ENCODE measurements at places on chromosomes 3 and 15.

DNA sequence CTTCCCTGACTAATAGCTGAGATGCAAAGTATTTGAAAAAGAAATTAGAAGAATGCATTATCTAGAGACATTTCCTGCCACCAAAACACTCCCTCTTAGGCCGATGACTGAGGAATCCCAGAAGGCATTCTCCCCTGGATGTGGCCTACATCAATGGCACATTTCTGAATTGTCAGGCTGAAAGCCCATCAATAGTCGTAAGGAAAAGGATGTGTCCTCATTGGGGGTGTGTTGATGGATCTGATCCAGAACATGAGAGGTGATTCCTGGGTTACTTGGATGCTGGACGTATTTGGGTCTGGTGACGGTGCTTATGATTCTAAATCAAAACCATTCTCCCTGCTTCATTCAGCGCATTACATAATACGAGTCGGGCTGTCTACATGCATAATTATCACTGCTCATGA is 216.9 kb upstream of the CDIN1 start:
- no peak for DNase-seq

GRCh38 chr3:127749787-127750225 is 72.5 kb downstream of the MGLL start:
- no peak for DNase-seq

DNA sequence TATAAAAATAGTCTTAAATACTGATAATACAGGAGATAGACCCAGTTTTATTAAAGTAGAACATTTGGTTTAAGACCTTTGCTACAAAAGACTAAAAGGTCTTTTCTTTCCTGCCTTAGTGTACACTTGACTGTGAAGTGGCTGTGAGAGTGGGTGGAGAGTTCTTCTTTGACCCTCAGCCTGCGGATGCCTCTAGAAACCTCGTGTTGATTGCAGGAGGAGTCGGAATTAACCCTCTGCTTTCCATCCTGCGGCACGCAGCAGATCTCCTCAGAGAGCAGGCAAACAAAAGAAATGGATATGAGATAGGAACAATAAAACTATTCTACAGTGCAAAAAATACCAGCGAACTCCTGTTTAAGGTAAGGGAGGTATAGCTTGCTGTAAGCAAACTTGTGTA is 36.5 kb downstream of the OXNAD1 start:
- no peak for DNase-seq

DNA sequence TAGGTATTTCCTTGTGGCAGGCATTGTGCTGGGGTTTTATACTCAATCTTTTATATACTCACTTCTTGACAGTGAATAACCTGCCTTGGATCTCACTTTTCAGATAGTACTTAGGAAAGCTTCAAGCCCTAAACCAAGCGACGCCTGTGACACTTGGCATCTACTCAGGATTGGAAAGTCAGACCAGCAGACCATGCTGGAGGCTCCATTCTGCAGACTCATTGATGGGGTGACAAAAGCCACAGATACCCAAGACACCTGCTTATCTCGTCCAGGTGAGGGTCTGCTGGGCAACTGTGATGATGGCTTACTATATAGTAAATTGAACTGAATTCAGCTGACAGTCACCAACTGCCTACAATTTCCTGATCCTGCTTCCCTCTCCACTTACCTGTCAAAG is 79.4 kb upstream of the MRPS22 start:
- DNase-seq: no peak

- no peak for DNase-seq
These were observed 780 bp upstream of the P4HTM start for GRCh38 chr3:48989126-48989795.

- no peak for DNase-seq
These were observed 36.7 kb downstream of the SPESP1 start for GRCh38 chr15:68966996-68967395.

- DNase-seq: no peak
These were observed 26.8 kb downstream of the PAQR5 start for GRCh38 chr15:69325456-69325971.

GRCh38 chr3:123491966-123492587 is 43.2 kb upstream of the ADCY5 start:
- DNase-seq: peak; percentile 14

DNA sequence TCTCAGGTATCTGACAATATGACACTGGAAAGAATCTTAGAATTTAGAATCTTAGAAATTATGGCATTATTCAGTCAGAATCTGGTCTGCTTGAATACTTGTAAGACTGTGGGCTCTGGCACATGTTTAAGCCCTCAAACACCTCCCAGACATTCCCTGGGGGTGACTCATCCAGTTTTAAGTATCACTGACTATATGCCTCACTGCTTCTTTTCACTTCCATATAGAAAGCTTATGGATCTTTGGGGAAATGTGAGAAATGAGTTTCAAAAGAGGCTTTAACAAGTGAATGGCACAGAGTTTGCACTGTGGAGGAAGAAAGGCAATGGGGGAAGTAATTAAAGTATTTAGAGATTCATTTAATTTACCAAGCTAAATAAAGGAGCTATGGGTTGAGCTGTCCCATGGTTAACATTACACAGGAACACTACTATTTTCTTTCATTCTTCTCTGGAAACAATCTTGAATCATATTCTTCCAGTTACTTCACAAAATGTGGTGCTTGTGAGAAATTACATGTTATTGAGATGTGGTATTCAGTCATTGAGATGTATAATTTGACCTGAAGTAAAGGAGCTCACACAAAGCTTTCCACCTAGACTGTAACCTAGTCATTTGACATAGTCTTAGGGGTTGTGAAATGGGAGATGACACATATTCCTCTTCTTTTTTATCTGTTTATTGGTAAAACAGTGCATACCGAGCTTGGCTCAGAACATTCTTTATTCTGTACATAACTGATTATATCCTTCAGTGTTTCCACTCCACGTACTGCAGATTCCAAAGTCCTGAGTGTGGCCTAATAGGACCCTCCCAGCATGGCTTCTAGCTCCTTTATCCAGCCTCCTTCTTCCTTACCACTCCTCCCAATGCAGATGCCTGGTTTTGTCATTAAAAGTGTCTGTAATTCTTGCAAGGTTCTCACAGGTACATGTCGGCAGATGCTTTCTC is 544.6 kb upstream of the NECTIN3 start:
- no peak for DNase-seq

GRCh38 chr3:42970557-42970956 is 8.6 kb upstream of the GASK1A start:
- no peak for DNase-seq

DNA sequence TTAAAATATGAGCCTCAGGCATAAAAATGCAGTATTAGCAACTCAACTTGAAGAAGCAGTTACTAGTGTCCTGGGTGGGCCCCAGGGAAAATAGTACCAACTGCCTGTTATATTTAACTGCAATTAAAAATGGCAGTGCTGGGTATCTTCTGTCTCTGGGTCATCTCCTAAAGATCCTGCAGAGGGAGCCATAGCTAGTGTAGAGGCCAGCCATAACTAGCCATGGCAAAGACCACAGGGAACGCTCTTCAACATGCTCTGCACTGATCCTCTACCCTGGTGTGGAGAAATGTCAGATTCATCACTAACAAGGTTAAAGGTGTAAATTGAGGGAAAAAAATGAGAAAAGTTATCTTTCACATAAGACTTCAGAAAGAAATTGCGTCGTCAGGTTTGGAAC is 181.3 kb downstream of the SNRPN start:
- no peak for DNase-seq

DNA sequence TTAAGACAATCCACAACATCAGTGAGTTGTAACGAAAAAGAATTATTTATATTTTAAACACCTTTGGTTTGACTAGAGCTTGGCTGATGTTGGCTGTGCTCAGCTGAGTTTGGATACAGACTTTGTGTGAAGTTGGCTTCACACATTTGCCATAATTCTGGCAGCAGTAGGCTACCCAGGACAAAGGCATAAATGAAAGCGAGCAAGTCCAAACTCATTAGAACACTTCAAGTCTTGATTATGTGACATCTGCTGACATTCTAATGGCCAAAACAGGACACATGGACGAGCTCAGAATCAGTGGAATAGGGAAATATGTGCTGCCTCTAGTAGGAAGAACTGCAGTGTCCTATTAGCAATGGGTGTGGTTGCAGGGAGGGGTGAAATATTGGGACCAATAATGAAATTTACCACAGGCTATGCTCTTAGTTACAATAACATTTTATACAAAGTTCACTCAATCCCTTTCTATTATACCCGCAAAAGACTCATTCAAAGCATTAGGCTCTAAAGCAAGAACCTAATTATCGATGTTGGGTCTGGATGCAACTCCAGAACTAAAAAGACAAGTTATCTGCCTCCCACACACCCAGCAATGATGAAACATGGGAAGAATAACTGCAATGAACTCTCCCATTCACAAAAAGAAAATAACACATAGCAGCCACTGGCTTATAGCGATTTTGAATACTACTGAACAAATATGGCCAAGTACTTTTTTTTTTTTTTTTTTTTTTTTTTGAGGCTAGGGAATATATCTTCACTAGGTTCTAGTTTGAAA is 493.9 kb upstream of the RASGRP1 start:
- DNase-seq: no peak

- DNase-seq: no peak
These were observed 61.9 kb downstream of the SMAD3 start for GRCh38 chr15:67127331-67127664.

GRCh38 chr3:125357837-125358236 is 17.3 kb downstream of the ZNF148 start:
- no peak for DNase-seq

DNA sequence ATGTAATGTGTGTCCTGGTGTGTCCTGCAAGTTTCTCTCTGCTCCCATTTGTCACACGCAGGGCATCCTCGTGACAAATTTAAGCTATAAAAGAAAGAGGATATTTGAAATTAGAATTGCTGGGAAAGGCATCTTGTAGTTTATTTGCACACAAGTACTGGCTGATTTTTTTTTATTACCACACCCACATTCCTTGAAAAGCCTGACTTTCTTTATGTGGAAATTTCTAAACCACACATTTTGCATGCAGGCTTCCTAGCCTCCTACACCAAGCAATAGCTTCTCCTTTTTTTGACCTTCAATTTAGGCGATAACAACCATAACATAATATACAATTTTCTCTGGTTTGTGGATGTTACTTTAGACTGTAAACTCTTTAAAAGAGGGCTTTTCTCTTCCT is 126.1 kb downstream of the SERPINI1 start:
- DNase-seq: no peak

- DNase-seq: no peak
These were observed 22.2 kb downstream of the CP start for GRCh38 chr3:149199474-149199873.

DNA sequence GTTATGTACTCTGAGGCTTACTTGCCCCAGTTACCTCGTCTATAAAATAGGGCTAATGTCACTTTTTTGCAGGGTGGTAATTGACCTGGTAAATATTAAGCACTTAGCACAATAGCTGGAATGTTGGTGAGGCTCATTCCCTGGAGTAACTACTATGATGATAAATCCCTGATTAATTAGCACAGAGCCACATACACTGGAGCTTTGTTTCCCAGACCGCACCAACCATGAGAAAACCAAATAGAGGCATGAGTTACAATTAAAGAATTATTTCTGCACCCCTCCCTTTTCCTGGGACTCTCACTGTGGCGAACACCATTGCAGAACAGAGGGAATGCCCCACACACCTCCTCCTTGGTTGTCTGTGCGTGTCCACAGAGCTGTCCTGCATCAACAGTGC is 76.6 kb upstream of the CPOX start:
- DNase-seq: no peak

DNA sequence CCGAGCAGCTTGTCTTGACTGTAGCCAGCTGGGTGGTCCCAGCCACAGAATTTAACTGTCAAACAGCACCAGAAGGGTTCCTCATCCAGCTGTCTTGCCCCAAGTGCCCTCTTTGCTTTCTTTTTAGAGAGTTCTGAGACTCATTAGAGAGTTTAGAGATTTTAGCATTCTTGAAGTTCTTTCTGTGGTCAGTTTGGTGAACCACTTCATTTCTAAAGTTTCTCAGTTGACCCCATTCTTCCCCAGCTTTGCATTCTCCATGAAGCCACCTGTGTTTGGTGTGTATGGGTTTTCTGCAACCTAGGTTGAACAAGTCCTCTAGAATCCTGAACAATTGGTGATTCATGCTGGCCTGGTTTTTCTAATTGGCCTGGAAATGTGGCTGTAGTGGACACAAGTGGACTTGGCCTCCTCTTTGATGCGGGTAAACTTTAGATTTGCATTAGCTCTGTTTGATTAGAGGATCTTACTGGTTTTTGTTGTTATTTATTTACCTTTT is 33.7 kb downstream of the FLNB start:
- no peak for DNase-seq

- no peak for DNase-seq
These were observed 16.0 kb downstream of the SLC51A start for GRCh38 chr3:196232154-196232881.

GRCh38 chr15:31522028-31522427 is 195.4 kb downstream of the KLF13 start:
- DNase-seq: no peak

- peak; percentile 70 for DNase-seq
These were observed 167.4 kb downstream of the GAP43 start for GRCh38 chr3:115790759-115791158.

- no peak for DNase-seq
These were observed 4.4 kb upstream of the RASA2 start for GRCh38 chr3:141482245-141482922.

- DNase-seq: no peak
These were observed 37.8 kb downstream of the EOMES start for GRCh38 chr3:27684302-27684701.

- DNase-seq: no peak
These were observed 463.3 kb upstream of the CCDC54 start for GRCh38 chr3:106913966-106914365.

GRCh38 chr3:71063773-71064290 is 519.7 kb downstream of the FOXP1 start:
- DNase-seq: peak; percentile 44

GRCh38 chr3:81173514-81173913 is 587.9 kb downstream of the GBE1 start:
- no peak for DNase-seq

DNA sequence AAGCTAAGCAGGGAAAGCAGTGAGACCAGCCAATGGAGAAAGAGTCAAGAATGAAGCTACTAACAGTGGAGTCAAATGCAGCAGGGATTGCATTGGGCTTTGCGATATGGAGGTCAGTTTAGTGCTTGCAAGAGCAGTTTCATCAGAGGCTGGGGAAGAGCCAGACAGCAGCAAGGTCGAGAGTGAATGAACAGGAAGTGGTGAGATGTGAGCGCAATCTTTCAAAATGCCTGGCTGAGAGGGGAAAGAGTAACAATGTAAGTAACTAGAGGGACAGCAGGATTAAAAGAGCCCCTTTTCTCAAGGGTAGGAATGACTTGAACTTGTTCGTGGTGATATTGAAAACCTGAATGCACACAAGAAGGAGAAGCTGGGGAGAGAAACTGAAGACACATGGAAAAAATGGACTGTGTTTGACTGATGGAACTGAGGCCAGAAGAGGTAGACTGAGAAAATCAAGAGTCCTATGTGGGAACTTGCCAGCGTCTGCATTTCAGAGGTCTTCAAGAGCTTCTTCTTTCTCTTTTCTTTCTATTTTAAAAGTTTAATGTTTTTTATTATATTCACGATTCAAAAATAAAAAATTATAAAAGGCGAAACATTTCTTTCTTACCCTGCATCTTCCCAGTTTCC is 30.6 kb upstream of the GPR160 start:
- DNase-seq: peak; percentile 15

GRCh38 chr3:126972866-126973265 is 10.0 kb upstream of the PLXNA1 start:
- no peak for DNase-seq

Data from CD4-positive, alpha-beta T cell treated with Interleukin-2 at 100 ng/mL for 4 hours (primary cell).